ENCODE measurements at places on chromosomes 7 and 10.

GRCh38 chr7:40922316-40922670, 780.6 kb downstream of the INHBA start:
- no peak for DNase-seq

- no peak for DNase-seq
Measured at GRCh38 chr7:20188567-20188966, 28.6 kb downstream of the MACC1 start.

DNA sequence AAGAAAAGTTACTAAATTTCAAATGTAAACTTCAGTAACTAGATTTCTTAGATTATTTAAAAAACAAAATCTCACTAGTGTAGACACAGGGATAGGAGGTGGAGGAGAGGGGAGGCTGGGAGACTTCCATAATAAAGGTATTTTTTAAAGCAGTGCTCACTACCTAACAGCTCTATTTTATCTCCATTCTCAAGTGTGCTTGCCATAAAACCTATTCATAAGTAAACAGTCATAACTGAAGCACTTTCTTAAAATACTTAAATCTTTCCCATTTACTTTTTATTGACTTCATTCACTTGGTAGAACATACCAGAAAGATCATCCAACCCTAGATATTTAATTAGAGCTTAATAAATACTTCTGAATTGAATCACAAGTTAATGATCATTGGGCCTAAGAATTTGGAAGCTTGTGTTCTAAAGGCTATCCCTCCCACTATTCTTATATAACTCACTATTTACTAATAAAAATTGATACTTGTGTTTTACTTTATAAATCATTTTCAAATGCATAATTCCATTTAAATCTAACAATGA, 107.4 kb downstream of the SNX13 start:
- no peak for DNase-seq

DNA sequence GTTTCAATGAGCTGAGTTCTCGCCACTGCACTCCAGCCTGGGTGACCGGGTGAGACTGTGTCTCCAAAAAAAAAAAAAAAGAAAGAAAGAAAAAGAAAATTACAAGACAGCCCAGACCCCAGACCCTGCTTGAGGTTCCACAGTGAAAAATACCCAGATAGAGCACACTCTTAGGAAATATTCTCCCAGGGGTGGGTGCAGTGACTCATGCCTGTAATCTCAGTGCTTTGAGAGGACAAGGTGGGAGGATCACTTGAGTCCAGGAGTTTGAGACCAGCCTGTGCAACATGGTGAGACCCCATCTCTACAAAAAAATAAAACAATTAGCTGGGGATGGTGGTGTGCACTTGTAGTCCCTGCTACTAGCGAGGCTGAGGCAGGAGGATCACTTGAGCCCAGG, 41.1 kb upstream of the GTF2IRD1 start:
- no peak for DNase-seq

DNA sequence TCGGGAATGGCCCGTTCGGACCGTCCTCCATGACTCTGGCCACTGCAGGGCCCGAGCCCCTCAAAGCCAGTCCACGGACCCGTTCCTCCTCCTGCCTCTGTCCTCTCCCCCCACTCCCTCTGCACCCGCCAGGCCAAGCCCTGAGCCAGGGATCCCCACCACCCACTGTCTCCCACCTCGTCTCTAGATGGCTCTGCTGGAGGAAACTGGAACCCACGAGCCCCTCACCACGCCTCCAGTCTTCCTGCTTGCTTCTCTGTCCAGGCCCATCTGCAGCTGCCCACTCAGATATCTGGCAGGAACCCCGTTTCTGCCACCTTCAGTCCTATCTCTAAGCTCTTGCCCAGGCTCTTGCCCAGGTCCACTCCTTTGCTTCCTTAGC, 24.3 kb downstream of the GRID2IP start:
- DNase-seq = no peak
